ENCODE measurements at places on chromosomes 6 and 20.
A peak's percentile ranks its signal among the peaks of the same experiment; 100 is the strongest.

DNA sequence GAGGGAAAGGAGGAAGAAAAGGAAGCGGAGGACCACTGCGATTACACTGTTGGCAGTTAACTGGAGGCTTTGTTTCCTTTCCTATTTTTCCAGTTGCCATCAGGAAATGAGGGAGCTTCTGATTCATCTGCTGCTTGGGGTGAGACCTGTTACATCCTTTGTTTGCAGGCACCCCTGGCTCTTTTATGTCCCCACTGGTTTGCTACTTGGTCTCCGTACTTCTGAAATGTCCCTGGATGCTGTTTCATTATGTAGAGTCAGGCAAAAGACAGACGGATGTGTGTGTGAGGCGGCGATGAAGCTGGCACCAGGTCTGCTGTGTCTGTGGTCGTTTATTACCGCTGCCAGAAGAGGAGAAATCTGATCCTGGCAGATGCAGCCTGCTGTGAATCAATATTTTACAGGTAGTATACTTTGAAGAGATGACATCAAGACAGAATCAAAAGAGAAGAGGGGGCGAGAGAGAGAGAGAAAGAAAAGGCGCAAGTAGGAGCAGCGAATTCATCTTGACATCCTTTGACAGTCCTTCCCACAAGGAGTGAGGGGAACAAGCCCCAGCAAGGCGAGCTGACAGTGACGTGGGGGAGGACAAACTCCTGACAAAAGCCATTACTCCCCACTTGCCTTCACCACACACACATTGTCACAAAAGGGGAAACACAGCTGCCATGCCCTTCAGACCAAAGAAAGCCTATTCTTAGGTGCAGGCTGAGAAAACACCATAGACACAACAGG is 145.9 kb upstream of the FBXL4 start:
- no peak for DNase-seq

GRCh38 chr6:139402876-139403386 is 28.5 kb upstream of the CITED2 start:
- no peak for DNase-seq

DNA sequence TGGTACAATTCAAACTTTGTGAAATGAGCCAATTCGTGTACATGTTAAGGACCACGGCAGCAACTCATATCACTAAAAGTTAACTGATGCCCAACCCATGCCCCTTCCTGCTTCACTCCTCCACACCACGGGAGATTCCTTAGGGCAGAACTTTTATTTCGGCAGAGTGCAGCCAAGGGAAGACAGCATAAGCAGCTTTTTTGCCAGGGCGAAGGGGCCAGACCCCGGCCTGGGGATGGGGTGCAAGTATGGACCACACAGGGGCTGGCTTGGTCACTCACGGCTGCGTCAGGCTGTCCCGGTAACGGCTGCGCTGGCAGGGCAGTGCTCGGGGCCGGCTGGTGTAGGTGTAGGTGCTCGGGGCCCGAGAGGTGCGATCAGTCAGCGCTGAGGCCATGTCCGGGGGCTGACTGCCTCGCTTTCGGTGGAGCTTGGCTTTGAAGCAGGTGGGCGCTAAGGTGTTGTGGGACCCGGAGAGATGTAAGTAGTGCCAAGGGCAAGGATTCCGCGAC is 792 bp downstream of the RSPH3 start:
- DNase-seq = no peak

DNA sequence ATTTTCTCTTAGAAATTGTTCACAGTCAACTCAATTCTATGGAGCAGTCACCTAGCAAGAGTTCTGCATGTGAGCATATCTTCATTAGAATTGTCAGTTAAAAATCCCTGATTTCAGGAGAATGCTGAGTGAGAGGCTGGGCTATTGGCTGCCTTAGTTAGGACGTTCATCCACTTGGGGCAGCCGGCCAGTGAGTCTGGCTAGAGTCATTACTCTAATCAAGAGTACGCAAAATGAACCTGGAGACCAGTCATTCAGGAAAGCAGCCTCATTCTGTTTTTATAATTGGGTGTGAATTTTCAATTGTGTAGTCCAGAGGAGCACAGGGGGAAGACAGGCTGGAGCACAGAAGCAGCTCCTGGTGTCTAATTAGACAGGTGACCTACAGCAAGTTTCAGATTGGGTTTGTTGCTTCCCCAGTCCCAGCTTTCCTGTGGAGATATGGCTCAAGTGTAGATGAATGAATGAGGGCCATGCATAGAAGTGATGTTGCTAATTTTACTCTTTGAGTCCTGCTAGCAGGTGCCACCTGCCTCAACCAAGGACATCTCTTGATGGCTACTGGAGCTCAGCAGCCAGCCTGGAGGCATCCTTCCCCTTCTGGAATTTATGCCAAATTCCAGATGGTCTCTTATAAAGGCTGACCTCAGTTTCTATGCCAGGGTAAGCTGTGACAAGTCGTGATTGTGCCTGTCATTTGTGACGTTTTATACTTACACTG is 265.7 kb downstream of the NKAIN2 start:
- no peak for DNase-seq

DNA sequence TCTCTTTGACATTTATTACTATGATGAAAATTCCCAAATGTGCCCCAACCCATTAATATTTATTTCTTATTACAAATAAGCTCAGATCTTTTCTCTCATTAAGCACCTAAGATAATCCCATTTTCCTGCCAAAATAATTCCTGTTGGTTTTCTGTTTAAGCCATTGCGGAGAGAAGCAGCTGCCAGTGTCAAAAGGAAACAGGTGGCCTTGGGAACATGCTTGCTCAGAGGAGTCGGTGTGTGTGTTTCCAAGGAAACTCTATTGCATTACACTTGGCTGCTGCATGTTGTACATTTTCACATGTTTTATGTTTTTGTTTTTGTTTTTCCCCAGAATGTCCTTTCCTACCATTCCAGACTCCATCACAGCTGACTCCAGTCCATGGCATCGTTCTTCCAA is 56.4 kb downstream of the CD24 start:
- DNase-seq = no peak

- peak; percentile 92 for DNase-seq
Measured at GRCh38 chr6:166032366-166033200, 135.1 kb downstream of the TBXT start.

GRCh38 chr6:11921017-11921438 is 91.1 kb upstream of the HIVEP1 start:
- DNase-seq = no peak

GRCh38 chr6:133242637-133243585 is 1.8 kb downstream of the EYA4 start:
- no peak for DNase-seq

GRCh38 chr6:15116889-15117288 is 129.0 kb upstream of the JARID2 start:
- DNase-seq = no peak

- DNase-seq = no peak
Measured at GRCh38 chr20:45822857-45823256, 4.3 kb downstream of the TNNC2 start.

- DNase-seq = no peak
Measured at GRCh38 chr20:43837856-43838702, 76.6 kb upstream of the TOX2 start.

- no peak for DNase-seq
Measured at GRCh38 chr6:161200610-161201370, 73.1 kb downstream of the AGPAT4 start.
